T-helper 1 cell (primary cell): ENCODE measurements at places on chromosomes 12 and 14.

- no peak for DNase-seq
Measured at GRCh38 chr14:51978681-51979085, 10.7 kb upstream of the RTRAF start.

- no peak for DNase-seq
Measured at GRCh38 chr12:53664191-53664590, 11.7 kb downstream of the ATP5MC2 start.

DNA sequence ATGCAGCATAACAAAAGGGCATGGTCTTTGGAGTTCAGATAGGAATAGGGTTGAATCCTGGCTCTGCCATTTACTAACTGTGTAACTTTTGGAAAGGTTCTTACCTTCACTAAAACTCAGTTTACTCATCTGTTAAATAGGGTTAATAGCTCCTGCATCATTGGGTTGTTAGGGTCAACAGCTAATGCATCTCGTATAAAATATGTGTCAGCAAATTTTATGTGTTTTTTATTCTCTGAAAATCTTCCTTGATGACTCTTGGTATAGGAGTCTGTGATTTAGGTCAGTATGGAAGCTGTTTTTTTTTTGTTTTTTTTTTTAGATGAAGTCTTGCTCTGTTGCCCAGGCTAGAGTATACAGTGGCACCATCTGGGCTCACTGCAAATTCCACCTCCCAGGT, 36.1 kb upstream of the SRP54 start:
- DNase-seq = no peak

GRCh38 chr12:53231921-53232645, at the start of gene RARG:
Gene RARG, minus strand, starts transcription at chr12:53232209. Its CDS starts 4,664 bp downstream, at chr12:53227545.
- DNase-seq = peak; percentile 68

DNA sequence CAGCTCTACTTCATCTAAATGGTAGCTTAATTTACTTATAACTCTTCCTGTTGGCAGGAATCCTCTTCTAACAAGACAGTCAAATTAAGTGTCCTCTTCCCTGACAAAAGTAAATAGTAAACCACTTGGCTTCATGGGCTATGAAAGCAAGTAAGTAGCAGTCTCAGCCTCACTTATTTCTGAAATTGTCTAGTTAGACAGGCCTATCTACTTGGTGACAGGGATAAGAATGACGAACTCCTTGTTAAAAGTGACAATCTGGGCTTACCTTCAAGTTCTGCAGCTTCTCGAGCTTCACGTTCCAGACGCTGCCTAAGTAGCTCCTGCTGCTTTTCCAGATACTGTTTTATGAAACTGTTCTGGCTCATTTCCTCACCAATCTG, 4.7 kb downstream of the ACIN1 start:
- DNase-seq = no peak

- DNase-seq = peak; percentile 67
Measured at GRCh38 chr14:97602438-97603117, 805.4 kb downstream of the VRK1 start.

DNA sequence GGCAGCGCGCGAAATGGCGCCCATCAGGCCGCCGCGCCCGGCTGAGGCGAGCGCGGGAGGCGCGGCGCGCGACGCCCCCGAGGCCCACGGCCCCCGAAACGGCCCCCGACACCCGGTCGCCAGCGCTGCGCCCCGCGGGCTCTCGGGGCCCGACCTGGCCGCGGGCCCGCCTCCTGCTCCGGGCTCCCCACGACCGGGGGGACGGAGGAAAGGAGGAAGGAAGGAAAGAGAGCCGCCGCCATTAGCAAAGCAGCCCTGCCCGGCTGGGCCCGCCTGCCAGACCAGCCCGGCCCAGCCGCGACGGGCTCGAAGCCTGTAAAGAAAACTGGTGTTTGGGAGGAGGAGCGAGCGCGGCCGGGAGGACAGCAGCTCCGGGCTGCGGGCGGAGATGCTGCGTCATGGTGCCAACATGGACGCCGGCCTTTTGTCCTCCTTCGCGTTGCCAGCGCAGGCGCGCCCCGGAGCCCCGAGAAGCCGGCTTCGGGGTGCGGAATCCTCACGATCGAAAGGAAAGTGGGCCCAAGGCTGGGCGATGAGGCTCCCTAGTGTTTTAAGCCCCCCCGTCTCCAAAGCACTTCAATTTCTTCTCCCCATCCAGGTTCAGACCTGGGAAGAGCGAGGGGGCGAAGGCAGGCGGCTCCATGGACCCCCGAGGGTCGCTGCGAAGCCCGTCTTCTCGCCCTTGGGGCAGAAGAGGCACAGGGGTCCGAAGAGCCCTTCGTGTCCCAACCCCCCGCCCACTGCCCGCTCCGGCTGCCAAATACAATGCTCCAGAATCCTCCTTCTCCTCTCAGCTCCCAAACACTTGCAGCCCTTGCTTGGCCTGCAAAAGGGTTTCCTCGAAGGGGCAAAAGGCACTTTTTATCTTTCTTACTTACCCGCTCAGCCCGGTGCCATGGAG, 2.9 kb upstream of the SETD1B start:
- DNase-seq = peak; percentile 59

- no peak for DNase-seq
Measured at GRCh38 chr12:125149160-125150108, 84.2 kb downstream of the AACS start.

DNA sequence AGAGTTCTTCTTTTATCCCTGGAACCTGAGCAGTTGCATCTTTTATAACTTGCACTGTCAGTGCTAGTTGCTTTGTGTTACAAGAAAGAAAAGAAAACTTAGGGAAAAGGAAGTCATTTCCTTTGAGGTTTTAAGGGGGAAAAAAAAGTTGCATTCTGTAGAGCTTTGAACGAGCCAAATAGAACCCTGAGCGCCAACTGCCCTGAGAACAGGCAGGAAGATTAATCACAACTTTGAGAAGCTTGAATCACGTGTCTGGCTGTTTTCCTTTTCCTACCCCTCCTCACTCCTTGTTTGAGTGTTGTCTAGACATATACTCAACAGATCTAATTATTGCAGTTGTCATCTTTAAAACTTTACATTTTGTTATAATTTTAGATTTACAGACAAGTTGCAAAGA, 12.5 kb downstream of the PCNX1 start:
- DNase-seq = no peak

- DNase-seq = no peak
Measured at GRCh38 chr12:116280595-116281290, 3.2 kb upstream of the MED13L start.

- DNase-seq = no peak
Measured at GRCh38 chr14:83342590-83342989, 1808.9 kb upstream of the SEL1L start.

GRCh38 chr14:65815127-65815526, 402.6 kb downstream of the FUT8 start:
- no peak for DNase-seq

DNA sequence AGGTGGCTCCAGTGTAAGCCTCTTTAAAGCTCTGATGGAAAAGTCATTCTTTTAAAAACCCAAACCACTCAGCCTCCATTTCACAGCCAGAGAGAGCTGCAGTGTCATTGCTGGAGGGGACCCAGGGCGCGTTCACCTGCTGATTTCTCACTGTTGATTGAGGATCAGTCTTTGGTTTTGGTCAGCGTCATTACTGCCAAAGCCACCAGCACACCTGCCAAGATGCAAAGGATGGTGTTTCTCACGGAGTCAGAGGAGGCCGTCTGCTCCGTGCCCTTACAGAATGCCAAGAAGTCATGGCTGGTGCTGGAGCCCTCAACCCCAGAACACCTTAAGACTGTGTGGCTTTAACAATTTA, 32.8 kb upstream of the BATF start:
- DNase-seq = no peak

- DNase-seq = no peak
Measured at GRCh38 chr12:122137229-122137628, 36.8 kb downstream of the IL31 start.

DNA sequence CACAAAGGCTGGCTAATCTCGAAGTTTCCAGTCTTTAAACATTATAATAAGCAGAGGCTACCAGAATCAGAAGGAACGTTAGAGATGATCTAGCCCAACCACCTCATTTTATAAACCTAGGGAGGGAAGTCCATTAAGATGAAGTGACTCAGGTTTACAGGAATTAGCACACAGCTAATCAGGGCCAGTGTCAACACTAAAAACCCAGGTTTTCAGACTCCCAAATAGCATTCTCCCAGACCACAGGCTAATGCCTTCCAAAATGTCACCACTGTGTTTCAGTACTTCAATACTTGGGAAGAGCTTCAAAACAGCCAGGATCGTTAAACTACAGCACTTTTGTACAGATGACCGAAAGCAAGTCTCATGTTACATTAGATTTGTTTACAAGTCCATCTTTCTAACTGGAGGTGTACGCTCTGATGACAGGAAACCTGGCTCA, 89.2 kb downstream of the FOXN3 start:
- no peak for DNase-seq

DNA sequence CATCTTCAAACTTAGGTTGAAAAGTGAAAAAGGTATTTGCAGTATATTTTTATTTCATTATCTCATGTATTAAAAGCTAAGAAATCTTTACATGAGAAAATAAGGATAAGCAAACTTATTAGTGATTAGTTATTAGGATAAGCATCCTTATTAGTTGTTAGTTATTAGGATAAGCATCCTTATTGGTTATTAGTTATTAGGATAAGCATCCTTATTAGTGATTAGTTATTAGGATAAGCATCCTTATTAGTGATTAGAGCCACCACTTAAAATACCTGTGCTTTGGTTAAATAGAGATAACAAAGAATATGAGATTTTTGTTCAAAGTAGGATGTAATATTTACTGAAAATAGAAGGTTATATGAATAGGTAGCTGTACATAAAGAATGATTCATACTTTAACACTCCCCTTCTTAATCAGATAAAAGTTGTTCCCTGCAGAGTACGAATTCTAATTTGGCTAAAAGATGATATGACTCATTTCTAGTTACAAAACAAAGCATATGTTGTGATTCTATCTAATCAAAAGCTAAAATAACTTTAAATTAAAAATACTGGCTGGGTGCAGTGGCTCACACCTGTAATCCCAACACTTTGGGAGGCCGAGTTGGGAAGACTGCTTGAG, 56.4 kb downstream of the KDM5A start:
- DNase-seq = no peak
